SJSA1 (cell line): ENCODE measurements at places on chromosomes 7 and 10.

DNA sequence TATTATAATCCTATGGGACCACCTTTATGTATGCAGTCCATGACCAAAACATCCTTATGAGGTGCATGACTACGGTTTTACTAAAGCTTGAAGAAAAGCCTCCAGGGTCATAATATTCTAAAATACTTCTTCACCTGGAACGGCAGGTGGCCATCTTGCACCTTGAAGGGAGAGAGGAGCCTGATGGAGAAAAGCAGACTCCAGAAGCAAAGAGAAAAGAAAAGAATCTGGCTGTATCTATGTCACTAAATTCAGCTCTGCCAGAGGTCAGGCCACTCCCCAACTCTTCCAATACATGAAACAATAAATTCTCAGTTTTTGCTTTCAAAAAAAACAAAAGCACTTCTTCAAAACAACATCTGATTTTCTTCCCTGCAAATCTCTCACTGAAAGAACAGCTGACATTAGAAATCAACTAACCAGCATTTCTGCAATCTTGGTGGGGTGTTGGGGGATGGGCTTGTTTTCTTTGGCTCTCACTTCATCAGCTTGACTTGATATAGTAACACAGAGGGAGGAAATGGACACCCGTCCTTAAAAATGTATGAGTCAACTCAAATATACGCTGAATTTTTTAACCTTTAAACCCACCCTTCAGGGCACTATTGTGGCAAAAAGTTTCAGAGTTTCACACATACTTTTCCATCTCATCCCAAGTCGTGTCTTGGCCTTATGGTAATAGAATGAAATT lies 21.7 kb downstream of the HIBADH start:
- peaks cover 10% of the 10 kb centered on the region for H3K36me3 ChIP-seq
- peak; percentile 79 for DNase-seq
- peak overlapping the region; percentile 86 for H3K27ac ChIP-seq
- peak overlapping the region; percentile 18 for H3K4me3 ChIP-seq
- no peaks in the 10 kb centered on the region for H3K27me3 ChIP-seq
- peaks cover 24% of the 10 kb centered on the region for H3K4me1 ChIP-seq

- H3K36me3 ChIP-seq = no peaks in the 10 kb centered on the region; the same call in 1 of the 2 replicates
- H3K4me3 ChIP-seq = no peak overlapping the region
- no peaks in the 10 kb centered on the region for H3K27me3 ChIP-seq
- H3K4me1 ChIP-seq = peaks cover 20% of the 10 kb centered on the region
Observed at GRCh38 chr10:124728071-124728829, 15.9 kb downstream of the FAM53B start.

DNA sequence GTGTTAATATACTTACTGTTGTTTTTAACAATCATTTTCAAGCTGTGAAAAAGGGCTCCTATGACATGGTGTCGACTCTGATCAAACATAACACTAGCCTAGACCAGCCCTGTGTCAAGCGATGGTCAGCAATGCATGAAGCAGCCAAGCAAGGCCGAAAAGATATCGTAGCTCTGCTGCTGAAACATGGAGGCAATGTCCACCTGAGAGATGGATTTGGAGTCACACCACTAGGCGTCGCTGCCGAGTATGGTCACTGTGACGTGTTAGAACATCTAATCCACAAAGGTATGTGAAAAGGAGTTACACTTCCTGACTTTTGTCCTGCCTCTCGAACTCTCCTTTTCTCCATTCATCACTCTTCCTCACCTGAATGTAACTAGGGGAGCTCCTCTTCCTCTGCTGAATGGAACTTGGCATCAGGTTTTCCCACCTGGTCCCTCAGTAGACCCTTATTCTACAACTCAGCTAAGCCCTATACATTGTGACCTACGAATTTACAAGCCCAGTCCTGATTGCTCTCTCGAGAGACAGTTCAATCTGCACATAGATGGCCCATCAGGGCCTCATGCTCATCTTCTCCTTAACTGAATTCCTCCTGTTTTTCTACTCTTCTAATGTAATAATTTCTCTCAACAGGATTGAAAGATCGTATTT lies 23.0 kb downstream of the ASB15 start:
- H3K4me3 ChIP-seq = no peak overlapping the region
- H3K27ac ChIP-seq = no peak overlapping the region
- H3K27me3 ChIP-seq = no peaks in the 10 kb centered on the region
- H3K4me1 ChIP-seq = no peaks in the 10 kb centered on the region

GRCh38 chr10:22495396-22495795 lies 150.1 kb downstream of the SPAG6 start:
- DNase-seq = no peak
- H3K27me3 ChIP-seq = no peaks in the 10 kb centered on the region; the same call in 1 of the 2 replicates
- no peaks in the 10 kb centered on the region for H3K4me1 ChIP-seq
- no peak overlapping the region for H3K4me3 ChIP-seq

DNA sequence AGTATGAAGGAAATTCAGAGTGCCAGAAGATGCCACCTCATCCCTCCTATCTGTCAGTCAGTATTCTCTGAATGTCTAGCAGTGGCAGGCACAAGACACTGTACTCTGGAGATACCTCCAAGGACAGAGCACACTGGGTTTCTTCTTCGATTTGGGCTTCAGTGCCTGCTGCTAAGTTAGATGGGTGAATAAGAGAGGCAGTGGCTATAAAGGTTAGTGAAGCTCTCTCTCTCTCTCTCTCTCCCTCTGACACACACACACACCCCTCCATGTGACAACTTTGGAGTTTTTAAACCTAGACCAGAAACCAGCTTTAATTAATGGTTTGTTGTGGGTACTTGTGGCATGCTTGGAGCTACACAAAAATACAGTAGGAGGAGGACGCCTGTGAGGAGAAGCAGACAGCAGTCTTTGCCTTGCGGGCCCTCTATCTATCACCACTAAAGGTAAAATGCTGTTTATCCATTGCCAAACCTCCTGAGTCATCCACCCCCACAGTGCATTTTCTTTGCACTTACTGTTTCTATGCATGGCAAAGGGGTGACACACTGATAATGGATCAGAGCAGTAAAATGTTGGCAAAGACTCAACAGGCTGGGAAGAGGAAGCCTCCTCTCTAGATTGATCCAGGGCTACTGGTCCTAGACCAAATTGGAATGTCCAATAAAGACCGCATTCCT lies 102.5 kb downstream of the TRIL start:
- no peak for DNase-seq
- peaks cover 32% of the 10 kb centered on the region for H3K27me3 ChIP-seq
- H3K4me1 ChIP-seq = peaks cover 7% of the 10 kb centered on the region
- no peak overlapping the region for H3K4me3 ChIP-seq
- no peak overlapping the region for H3K27ac ChIP-seq

DNA sequence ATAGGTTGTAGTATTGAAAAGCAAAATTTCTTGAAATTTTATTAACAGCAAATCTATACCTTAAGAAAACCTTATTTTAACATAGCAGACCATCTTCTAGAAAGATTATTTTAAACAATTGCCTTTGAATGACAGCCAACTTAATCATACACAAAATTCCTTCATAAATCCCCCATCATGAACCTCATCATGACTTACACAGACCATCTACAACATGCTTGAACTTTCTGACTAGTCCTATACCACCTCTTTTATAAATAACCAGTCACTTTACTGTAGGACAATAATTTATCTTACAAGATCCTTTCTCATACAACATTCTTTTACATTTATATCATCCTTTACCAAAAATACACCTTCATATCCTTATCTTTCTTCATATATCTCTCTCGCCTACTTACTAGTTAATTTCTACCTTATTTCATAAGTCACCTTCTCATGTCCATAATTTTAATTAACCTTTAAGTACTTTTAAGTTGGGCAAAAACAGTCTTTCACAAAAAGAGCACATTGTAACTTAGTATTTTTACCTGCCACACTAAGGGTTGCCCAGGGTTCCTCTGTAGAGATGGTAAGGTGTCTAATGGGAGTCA lies 16.6 kb upstream of the PTN start:
- H3K27me3 ChIP-seq = no peaks in the 10 kb centered on the region
- H3K4me1 ChIP-seq = no peaks in the 10 kb centered on the region
- no peak overlapping the region for H3K27ac ChIP-seq
- no peak for DNase-seq

GRCh38 chr10:131556897-131557495 lies 245.5 kb upstream of the TCERG1L start:
- H3K4me3 ChIP-seq = no peak overlapping the region
- H3K27ac ChIP-seq = no peak overlapping the region
- no peaks in the 10 kb centered on the region for H3K27me3 ChIP-seq

DNA sequence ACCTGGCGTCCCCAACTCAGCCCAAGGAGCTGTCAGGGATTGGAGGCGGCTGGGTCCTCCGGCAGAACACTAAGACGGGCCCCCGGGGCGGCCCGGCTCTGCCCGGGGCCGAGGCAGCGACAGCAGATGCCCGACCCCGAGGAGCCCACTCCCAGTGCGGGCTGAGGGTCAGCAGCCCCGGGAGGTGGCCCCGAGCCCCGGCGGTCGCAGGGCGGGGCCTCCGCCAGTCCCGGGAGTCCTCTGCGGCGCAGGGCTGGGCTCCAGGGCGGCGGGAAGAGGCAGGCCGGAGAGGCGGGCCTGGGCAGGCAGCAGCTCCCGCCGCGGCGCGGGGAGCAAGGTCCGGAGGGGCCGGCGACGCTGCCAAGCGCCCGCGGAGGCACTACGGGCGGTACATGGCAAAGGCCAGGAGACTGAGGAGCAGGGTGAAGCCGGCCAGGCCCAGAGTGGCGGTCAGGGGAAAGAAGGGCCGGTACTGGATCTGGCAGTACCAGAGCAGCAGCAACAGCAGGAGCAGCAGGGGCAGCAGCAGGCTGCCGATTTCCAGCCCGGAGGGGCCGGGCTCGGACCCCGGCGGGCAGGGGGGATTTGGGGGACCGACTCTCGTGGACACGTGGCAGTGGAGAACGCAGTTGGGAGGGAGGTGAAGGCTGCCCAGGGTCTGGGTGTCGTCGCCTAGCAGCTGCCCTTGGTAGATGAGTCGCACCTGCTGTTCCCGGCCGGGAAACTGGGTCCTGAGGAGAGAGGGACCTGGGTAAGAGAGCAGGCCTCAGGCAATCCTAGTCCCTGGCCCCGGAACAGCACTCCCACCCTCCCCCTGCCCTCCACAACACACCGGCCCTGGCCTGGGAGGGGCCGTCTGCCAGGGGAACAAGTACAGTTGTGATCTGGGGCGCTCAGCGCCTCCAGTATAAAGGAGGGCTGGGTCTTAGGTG lies 827 bp upstream of the FASTK start:
- peaks cover 45% of the 10 kb centered on the region for H3K4me1 ChIP-seq
- DNase-seq = no peak
- peaks cover 52% of the 10 kb centered on the region for H3K36me3 ChIP-seq
- H3K27ac ChIP-seq = peak overlapping the region; percentile 10; the same call in 1 of the 2 replicates
- peak overlapping the region; percentile 88 for H3K4me3 ChIP-seq

DNA sequence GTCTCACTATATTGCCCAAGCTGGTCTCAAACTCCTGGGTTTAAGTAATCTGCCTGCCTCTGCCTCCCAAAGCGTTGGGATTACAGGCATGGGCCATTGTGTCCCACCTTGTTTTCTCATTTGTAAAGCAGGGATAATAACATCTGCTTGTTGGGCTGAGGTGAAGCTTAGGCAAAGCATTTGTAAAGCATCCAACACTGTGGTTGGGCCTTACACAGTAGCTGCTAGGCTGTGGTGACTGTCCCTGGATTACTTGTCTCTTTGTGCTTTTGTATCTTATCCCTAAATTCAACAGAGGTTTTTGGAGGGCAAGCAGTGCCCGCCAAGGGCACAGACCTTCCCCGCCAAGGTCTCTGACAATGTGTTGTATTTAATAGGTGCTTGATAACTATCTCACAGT lies 14.3 kb downstream of the HKDC1 start:
- H3K36me3 ChIP-seq = no peaks in the 10 kb centered on the region
- no peak overlapping the region for H3K27ac ChIP-seq
- peaks cover 16% of the 10 kb centered on the region for H3K4me1 ChIP-seq
- no peaks in the 10 kb centered on the region for H3K27me3 ChIP-seq
- H3K4me3 ChIP-seq = no peak overlapping the region

DNA sequence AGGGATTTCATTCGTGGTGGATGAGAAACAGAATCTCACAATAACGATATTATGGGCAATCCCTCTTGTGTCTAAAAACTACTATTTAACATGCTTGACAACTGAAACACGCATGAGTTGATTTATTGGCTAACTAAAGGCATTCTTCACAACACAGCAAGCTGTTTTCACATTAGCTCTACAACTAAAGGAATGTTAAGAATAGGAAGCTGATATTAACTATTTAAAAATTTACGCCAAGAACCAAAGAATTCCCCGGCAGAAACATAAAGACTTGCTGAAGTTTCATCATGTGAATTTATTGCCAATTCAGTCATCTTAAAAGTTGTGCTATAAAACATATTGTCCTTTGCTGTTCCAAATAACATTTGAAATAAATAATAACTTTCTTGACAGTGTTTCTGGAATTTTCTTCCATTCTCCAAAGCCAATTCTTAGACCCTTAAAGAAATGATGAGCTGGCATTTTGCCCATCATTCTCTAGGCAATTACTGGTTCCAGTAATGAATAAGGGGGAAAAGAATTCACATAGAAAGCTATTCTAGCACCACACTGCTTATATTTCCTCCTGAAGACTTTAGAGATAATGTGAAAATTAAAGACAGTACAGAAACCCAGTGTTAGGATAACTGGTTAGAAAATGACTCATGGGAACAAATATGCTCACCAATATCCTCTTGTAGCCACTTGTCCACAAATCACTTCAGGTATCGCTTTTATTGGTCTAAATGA lies 233.1 kb downstream of the PARD3 start:
- no peaks in the 10 kb centered on the region for H3K36me3 ChIP-seq
- no peaks in the 10 kb centered on the region for H3K27me3 ChIP-seq
- no peak overlapping the region for H3K4me3 ChIP-seq
- H3K27ac ChIP-seq = peak overlapping the region; percentile 23

- no peaks in the 10 kb centered on the region for H3K36me3 ChIP-seq
- no peaks in the 10 kb centered on the region; the same call in 1 of the 2 replicates for H3K27me3 ChIP-seq
- H3K27ac ChIP-seq = no peak overlapping the region
- no peak for DNase-seq
- no peak overlapping the region for H3K4me3 ChIP-seq
Observed at GRCh38 chr10:17426263-17426750, 28.1 kb downstream of the ST8SIA6 start.

- H3K4me3 ChIP-seq = no peak overlapping the region
- DNase-seq = no peak
- no peaks in the 10 kb centered on the region for H3K27me3 ChIP-seq
- H3K36me3 ChIP-seq = no peaks in the 10 kb centered on the region
Observed at GRCh38 chr7:13279854-13280435, 592.5 kb downstream of the ARL4A start.

DNA sequence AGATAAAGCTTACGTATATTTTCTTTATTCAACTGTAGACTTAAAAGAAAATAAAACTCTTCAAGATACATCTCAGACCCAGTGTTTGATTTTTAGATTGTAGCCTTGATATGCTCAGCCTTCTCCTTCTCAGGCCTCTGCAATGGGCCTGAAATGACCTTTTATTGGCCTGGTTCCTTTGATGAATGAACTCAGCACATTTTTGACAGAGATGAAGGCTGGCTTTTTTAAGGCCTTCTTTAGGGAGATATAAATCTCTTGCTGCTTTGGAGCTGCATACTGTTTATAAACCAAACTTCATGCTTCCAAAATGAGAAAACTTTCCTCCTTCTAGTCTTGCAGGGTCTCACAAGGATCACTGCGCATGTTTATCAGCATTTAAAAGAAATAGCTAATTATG lies 1049.8 kb downstream of the LRMDA start:
- no peaks in the 10 kb centered on the region for H3K27me3 ChIP-seq
- no peaks in the 10 kb centered on the region for H3K36me3 ChIP-seq
- H3K27ac ChIP-seq = no peak overlapping the region
- no peaks in the 10 kb centered on the region for H3K4me1 ChIP-seq
- no peak overlapping the region for H3K4me3 ChIP-seq
- no peak for DNase-seq

GRCh38 chr10:118729641-118730258 lies 25.0 kb downstream of the CACUL1 start:
- H3K27ac ChIP-seq = no peak overlapping the region
- no peaks in the 10 kb centered on the region for H3K27me3 ChIP-seq
- H3K4me3 ChIP-seq = no peak overlapping the region
- H3K36me3 ChIP-seq = no peaks in the 10 kb centered on the region
- no peak for DNase-seq
- H3K4me1 ChIP-seq = peaks cover 21% of the 10 kb centered on the region
